GM23248 (cell line): ENCODE measurements at places on chromosomes 2 and 18. TPM values are rescaled to one million over a fixed set of nuclear protein-coding genes. Genes with fewer than 3 reads are reported as not detected.

SNED1 gene
- total RNA-seq = 29.4 and 36.2 TPM in 2 replicates

SERPINB7 gene
- total RNA-seq = 12.2 and 18.6 TPM in 2 replicates

RTN4 gene
- 390 and 425 TPM in 2 replicates for total RNA-seq

ADAM23 gene
- 3.5 and 4.4 TPM in 2 replicates for total RNA-seq

DNAH6 gene
- 0.11 TPM in 1 of 2 replicates, not detected in the other for total RNA-seq

FAM117B gene
- 0.51 and 1.2 TPM in 2 replicates for total RNA-seq

CHST9 gene
- not detected in 2 replicates for total RNA-seq

ATL2 gene
- total RNA-seq = 29.3 and 38.3 TPM in 2 replicates

COL4A3 gene
- 0.11 TPM in 1 of 2 replicates, not detected in the other for total RNA-seq

SERPINB10 gene
- not detected in 2 replicates for total RNA-seq

SLC5A7 gene
- not detected in 2 replicates for total RNA-seq

SLC14A1 gene
- total RNA-seq = 0.54 and 2.0 TPM in 2 replicates

UGT1A8 gene
- total RNA-seq = not detected in 2 replicates

AGAP1 gene
- total RNA-seq = 9.9 and 18.3 TPM in 2 replicates

FBXO15 gene
- total RNA-seq = 0.22 TPM in 1 of 2 replicates, not detected in the other

CYB5A gene
- 21.5 and 55.0 TPM in 2 replicates for total RNA-seq

HOXD3 gene
- 3.2 and 5.2 TPM in 2 replicates for total RNA-seq

ALPI gene
- not detected in 2 replicates for total RNA-seq

GPR39 gene
- total RNA-seq = 2.6 and 3.8 TPM in 2 replicates

MARS2 gene
- 4.0 and 5.8 TPM in 2 replicates for total RNA-seq
